ENCODE measurements at places on chromosomes 6 and 20.

- DNase-seq, result no peak
Measured at GRCh38 chr20:12112089-12112474, 194.4 kb downstream of the BTBD3 start.

DNA sequence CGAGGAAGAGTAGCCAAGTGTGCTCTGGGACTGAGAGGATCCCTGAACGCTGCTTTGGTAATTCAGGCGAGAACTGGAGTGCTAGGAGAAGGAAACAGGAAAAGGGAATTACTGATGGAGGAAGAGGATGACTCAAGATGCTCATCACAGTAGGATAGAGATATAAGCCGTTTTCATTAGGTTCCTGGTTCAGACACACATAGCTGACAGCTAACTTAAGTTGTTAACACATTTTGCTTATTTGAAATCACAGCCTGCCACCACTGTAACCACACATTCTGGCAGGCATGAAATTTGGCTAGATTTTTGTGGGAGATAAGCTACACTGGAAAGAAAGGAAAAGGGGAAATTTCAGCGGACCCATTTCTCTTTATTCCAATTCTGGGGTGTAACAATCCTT lies 138.2 kb upstream of the SLC22A16 start:
- DNase-seq, result no peak

GRCh38 chr6:34149452-34149810 lies 3.5 kb upstream of the GRM4 start:
- no peak for DNase-seq

- DNase-seq, result peak; percentile 31
Measured at GRCh38 chr20:50146732-50147662, 6.5 kb downstream of the PEDS1 start.

GRCh38 chr6:150490586-150490985 lies 109.1 kb upstream of the PLEKHG1 start:
- no peak for DNase-seq

- no peak for DNase-seq
Measured at GRCh38 chr6:26012061-26012460, 49.5 kb downstream of the TRIM38 start.

DNA sequence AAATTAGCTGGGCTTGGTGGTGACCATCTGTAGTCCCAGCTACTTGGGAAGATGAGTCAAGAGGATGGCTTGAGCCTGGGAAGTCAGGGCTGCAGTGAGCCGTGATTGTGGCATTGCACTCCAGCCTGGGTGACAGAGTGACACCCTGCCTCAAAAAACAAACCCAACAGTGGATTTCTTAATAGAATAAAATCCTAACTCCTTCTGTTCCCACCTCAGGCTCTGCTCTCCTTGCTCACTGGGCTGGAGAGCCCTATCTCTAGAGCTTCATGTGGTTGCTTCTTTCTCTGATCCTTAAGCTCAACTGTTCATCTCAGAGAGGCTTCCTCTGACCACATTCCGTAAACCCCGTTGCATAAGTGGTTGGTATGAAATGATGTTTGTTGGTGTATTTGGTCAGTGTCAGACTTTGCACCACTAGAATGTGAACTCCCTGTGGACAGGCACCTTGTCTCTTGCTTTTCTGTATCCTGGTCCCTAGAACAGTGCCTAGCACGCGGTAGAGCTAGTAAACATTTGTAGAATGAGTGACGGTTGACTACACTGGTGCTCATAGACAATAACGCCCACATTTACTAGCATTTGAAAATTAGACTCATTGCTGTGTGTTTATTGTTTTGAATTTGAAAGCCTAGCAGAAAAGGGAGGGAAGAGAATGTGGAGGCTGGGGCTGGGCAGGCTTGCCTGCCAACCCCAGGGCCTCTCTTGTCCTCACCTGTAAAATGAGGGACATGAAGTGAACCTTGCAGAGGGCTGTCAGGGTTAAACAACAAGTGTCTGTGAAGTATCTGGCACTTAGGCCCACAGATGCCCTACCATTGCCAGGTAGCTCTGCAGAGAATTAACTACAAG lies 4.2 kb downstream of the MAPRE1 start:
- DNase-seq, result no peak

DNA sequence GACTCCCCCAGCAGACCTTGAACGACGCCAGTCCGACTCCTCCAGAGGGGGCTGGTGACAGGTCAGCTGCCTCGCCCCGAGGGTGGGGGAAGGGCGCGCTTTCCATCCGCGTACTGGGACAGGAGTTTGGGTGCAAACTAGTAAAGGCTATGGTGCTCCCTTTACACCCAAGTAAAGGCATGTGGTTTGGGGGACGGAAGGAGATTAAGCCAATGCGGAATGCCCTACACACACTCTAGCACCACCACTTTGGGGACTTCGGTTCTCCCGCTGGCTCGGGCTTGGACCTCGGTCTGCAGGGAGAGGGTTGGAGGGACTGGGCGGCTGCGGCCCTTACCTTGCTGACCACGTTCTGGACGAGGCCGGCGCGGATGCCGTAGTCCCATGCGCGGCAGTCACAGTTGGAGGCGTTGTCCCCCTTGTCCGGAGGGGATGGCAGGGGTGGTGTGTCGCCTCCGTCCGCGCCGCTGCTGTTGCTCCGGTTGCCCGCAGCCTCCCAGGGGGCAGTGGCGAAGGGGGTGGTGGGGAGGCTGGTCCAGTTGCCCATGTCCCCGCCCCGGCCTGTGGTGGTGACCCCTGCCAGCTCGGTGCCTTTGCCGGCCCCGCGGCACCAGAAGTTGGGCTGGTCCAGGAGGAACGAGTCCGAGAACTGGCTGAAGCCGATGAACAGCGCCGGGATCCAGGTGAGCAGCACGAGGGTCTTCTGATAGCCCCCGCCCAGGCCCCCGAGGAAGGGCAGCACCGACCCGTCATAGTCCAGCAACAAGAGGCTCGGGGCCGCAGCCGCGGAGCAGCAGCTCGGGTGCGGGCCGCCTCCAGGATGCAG lies 1.1 kb downstream of the SLC22A23 start:
- no peak for DNase-seq

- DNase-seq, result no peak
Measured at GRCh38 chr6:57216235-57217101, 5.6 kb downstream of the RAB23 start.

DNA sequence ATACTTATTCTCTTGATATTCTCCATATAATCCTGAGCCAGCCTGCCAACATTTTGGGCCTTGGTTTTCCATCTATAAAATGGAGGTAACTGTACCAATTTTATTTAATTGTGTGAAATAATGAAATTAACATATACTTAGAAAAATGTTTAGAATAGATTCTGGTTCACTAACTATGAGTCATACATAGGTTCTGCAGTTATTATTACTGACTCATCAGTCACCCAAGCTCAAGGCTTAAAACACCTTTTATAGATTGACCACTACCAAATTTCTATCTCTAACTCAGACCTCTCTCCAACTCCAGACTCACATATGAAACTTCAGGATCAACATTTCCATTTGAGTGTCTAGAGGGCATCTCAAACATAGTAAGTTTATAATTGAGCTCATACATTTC lies 1277.2 kb upstream of the GJE1 start:
- DNase-seq, result no peak

DNA sequence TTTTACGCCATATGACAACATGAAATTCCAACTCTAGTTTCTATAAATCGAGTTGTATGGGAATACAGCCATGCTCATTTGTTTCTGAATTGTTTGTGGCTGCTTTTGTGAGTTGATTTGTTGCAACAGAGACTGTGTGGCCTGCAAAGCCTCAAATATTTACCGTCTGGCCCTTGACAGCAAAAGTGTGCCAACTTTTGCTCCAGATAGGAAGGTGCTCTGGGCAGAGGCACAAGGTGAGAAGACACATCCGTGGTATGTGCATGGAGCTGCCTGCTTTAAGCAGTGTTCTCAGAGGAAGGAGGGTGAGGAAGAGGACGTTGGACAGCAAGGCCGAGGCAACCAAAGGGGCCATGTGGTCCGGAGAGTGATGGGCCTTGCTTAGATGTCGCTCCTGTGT lies 57.4 kb downstream of the IYD start:
- no peak for DNase-seq

DNA sequence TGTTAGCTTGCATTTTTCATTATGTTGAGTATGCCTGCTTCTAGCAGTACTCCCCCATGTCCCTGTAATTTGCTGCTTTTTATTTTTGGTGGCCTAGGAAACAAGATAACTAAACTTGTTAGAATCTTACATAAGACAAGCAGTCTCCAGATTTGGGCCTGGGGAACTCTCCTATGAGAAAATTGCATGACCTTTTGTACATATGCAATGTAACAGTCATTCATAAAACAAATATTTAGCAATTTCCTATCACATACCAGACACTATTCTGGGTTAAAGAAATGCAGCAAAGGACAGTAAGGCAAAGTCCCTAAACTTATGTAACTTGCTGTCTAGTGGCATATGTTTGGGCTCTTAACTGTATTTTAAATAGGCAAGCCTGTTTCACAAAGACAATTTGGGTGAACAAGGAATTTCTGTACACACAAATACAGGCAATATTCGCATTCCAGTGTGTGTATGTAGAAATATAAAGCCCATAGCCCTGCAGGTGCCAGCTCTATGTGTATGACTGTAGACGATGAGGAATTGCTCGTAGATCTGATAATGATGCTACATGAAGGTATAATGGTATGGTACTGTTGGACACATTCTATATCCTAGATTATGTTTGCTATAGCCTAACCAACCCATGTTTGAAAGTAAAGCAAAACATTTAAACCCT lies 305.2 kb upstream of the CITED2 start:
- no peak for DNase-seq

DNA sequence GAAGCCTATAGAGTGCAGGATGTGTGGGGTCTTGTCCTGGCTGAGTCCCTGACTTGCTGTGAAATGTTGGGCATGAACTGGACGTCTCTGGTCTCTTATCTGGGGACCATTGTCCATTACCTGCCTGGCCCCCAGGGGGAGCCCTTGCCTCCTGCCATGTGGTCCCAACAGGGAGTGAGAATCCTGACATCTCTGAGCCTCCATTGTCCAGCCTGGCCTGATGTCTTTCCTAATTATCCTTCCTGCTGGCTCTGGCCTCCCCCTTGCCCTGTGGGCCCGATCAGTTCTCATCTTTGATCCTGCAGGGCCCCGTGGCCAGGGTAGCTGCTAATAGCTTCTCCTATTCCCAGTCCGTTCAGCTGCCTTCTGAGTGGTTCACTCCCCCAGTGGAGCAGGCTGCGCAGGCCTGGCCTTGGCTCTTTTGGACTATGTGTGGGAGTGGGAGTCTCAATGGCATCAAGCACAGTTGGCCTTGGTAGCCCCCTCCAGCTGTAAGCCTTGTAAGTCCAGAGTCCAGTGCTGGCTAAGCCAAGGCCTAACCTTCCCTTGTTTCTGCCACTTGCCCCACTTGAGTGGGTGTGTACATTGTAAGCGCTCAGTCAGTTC lies 77.9 kb upstream of the RALY start:
- DNase-seq, result peak; percentile 21

DNA sequence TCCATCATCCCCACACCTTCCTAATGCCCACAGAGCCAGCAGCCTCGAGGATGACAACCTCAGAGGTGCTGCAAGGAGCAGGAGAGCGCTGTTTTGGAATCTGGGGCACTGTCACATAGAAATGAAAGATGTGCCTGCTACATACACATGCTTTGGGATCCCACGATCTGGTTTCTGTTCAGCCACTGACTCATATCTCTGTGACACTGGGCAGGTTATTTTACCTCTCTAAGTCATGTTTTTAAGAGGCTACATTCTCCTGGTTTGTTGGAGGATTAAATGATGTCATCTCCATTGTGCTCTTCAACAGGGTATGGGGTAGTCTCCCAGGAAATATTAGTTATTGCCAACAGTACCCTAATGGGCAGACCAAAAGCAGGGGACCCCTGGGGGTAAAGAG lies 32.6 kb upstream of the TAB2 start:
- no peak for DNase-seq

DNA sequence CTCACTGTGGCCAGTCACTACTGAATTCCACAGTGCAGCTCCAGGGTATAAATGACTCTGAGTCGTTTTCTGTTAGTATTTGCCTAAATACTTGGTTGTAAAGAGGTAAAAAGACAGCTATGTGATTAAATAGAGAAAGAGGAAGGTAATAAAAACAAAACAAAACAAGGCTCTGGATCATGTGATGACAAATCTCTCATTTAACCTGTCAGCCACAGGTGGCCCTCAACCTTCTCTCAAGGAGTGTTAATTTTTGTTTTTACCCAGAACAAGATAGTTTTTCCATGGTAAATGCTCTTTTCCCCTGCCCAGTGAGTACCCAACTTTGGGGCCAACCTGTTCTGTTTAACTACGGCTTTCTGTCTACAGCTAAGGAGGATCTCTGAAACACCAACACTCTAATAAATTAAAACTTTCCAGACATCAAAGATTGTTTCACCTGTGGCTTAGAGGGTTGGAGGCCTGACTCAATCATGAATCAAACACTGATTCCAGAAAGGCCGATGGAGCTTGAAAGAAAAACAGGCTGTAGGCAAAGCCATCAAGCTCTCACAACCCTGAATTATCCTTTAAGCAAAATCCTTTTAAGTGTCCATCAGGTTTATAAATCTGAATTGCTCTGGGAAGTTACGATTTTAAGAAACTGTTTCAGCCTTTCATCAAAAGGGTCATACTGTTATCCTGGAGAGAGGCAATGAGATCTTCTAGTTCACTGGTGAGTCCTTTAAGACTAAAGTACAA lies 81.5 kb upstream of the BCLAF1 start:
- DNase-seq, result no peak

DNA sequence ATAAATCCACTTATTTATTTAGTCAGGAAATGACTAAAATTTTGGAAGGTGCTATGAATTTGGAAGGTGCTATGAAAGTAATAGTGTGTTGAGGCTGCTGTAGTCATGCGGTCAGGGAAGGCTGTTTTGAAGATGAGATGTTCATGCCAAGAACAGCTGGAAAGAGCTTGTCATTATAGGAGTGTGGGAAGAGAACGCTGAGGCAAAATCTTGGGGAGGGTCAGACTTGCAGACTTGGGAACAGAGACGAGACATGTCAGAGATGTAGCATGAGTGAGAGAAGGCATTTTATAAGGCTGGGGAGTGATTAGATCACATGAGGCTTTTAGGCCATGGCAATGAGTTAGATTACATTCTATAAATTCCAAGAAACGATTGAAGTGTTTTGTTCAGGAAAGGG lies 124.0 kb upstream of the B3GAT2 start:
- DNase-seq, result no peak

- no peak for DNase-seq
Measured at GRCh38 chr20:19916531-19917485, 100.4 kb upstream of the NAA20 start.

- no peak for DNase-seq
Measured at GRCh38 chr6:13274707-13275434, 53.5 kb downstream of the TBC1D7 start.

DNA sequence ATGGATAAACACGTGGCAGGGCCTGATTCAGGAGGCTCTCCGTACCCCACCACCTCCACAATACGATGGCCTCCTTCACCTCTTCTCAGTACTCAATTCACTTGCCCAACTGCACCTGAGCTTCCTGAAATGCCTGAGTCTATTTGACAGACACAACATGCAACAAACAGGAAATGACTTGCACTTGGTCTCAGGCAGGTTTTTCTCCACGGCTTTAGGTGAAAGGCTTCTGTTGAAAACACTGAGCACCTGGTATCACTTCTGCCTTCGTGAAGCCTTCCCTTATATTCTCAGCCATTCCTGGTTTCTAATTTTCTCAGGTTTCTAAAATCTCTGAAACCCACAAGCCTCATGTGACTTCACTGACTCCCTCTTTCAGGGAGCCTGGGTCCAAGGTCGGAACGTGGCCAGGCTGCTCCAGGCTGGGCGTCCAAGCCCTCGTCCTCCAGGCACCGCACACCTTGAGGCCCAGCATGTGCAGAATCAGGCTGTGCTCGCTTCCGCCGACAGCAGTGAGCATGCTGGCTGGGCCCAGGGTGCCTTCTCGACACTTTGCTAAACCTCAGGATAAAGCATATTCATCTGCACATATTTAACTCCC lies 34.7 kb downstream of the TAF4 start:
- no peak for DNase-seq

- DNase-seq, result no peak
Measured at GRCh38 chr20:56316051-56316450, 42.7 kb upstream of the FAM210B start.

- DNase-seq, result no peak
Measured at GRCh38 chr6:43950731-43951062, 176.6 kb downstream of the MRPL14 start.

All from stimulated activated CD8-positive, alpha-beta memory T cell treated with anti-CD3 and anti-CD28 coated beads, Interleukin-7, amount 100 ng/mL, for 24 hours (primary cell).